Activated T-cell treated with anti-CD3 and anti-CD28 coated beads, Interleukin-2, amount 50 U/mL, for 72 hours (primary cell): ENCODE measurements at places on chromosomes 13 and 19.

- DNase-seq, result no peak
Observed at GRCh38 chr13:93714171-93714570, 487.6 kb downstream of the GPC6 start.

DNA sequence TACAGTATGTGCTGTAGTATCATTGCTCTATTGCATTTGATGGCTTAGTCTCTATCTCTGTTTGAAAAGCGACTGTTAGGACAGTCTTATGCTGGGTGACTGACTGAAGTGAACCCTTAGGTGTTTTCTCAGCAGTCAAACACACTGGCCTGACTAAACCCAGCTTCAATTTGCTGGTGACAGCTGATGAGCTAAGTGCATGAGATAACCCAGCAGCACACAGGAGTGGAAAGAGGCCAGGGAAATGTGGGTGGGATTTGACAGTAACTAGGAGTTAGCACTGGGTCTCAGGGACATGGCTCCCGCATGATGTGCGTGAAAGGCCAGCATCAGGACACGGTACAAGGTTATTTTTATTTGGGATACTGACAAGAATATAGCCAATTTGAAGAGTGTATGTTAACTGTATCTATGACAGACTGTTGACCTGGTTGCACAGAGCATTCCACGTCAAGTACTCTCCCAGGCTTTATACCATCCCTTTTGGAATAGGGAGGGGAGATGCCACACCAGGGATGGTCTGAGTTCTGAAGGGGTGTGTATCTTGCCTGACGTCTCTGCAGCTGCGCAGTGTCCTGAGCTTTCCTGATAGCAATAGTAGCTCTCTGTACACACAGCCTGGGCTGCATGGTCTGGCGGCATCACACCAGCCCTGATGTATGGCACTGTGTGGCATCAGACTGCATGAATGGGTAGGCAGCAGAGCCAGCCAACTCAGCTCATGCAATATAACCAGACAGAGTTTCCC lies 144.8 kb downstream of the FLT1 start:
- no peak for DNase-seq

DNA sequence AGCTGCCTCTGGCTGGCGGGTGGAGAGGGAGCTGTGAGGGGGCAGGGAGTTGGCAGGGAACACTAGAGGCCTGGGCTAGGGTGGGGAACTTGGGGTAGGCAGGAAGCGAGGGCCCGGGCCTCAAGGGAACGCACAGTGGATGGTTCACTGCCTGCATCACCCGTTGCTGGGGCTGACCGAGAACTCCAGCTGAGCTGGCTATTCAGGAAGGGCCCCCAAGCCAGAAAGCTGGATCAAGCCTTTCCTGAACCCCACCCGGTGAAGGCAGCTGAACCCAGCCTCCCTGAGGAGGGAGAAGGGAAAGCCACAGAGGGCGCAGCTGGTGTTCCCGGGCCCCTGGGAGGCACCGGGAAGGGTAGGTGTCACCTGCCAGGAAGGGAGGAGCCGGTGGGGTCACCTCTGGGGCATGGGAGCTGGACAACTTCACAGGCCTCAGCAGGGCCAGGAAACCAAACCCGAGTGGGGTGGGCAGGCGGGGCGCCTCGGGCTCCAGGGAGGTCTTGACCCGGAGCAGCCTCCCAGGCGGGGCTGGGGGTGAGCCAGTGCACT lies 13.9 kb downstream of the PALM start:
- DNase-seq, result no peak

GRCh38 chr19:4053423-4054324 lies 13.0 kb downstream of the ZBTB7A start:
- DNase-seq, result no peak

- DNase-seq, result no peak
Observed at GRCh38 chr13:27696731-27697130, 75.0 kb downstream of the POLR1D start.

DNA sequence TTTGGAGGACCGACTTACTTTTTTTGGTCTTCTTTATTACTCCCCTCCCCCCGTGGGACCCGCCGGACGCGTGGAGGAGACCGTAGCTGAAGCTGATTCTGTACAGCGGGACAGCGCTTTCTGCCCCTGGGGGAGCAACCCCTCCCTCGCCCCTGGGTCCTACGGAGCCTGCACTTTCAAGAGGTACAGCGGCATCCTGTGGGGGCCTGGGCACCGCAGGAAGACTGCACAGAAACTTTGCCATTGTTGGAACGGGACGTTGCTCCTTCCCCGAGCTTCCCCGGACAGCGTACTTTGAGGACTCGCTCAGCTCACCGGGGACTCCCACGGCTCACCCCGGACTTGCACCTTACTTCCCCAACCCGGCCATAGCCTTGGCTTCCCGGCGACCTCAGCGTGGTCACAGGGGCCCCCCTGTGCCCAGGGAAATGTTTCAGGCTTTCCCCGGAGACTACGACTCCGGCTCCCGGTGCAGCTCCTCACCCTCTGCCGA lies 409 bp downstream of the FOSB start:
- peak; percentile 42 for DNase-seq

DNA sequence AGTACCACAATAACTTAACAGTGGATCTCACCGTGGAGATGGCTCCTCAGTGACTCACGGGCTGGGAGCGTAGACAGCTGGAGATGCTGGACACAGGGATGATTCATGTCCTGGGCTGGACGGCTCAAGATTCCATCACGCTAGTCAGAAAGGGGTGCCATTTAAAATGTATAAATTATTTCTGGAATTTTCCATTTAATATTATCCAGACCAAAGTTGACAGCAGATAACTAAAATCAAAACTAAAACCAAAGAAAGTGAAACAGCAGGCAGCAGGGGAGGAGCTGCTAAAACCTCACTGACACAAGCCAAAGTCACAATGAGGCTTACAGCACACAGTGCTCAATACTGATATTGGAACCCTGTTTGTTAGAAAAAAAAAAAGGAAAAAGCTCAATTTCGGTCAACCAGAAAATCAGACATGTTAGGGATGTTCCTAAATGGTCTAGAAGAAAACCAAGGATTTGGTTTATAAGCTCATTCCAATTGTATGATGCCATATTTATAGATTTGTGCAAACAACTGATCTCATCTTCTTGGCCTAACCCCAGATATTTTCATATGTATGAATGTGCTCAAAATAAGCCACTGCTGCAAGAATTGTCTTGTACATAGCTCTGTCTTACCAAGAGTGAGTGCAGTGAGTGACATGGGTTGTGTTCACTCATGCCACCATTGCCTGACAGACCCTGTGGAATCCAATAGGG lies 111.8 kb downstream of the SACS start:
- peak; percentile 15 for DNase-seq

- DNase-seq, result peak; percentile 38
Observed at GRCh38 chr13:45333977-45334922, 6.7 kb downstream of the TPT1 start.

- DNase-seq, result no peak
Observed at GRCh38 chr13:51823863-51824262, 19.9 kb upstream of the DHRS12 start.

- no peak for DNase-seq
Observed at GRCh38 chr13:71967990-71968389, 101.0 kb upstream of the DACH1 start.

- DNase-seq, result no peak
Observed at GRCh38 chr19:31718898-31719297, 369.7 kb upstream of the TSHZ3 start.

DNA sequence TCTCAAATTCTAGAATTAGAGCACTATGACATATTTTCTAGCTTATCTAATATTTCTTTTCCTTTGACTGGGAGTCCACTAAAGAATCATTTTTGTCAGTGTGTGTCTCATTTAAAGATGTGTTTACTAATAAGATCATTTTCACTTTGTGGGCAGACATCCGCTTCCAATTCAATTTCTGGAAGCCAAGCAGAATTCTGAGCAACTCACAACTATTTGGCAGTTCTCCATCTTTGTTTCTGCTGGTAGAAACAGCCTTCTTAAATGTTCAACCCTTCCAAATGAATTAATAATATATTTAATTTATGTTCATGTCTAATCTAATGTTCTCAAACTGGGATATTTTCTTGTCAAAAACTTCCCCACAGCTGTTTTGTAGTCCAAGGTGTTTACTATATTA lies 411.8 kb downstream of the KCTD12 start:
- DNase-seq, result no peak

GRCh38 chr13:79401259-79402070 lies 4.6 kb downstream of the RBM26 start:
- DNase-seq, result no peak

GRCh38 chr19:17180997-17181702 lies 34.0 kb upstream of the USE1 start:
- DNase-seq, result no peak

GRCh38 chr19:44955505-44956439 lies 592 bp downstream of the CLPTM1 start:
- no peak for DNase-seq

GRCh38 chr19:5691822-5692722 lies 2.0 kb downstream of the RPL36 start:
- peak; percentile 31 for DNase-seq

GRCh38 chr19:39696387-39696786 lies 7.9 kb upstream of the LGALS14 start:
- no peak for DNase-seq

GRCh38 chr13:102947745-102948405 lies 102.0 kb downstream of the ERCC5 start:
- no peak for DNase-seq

GRCh38 chr19:28377077-28377476 lies 835.9 kb downstream of the UQCRFS1 start:
- no peak for DNase-seq

- DNase-seq, result peak; percentile 78
Observed at GRCh38 chr19:51327066-51328001, 14.6 kb downstream of the VSIG10L start.

DNA sequence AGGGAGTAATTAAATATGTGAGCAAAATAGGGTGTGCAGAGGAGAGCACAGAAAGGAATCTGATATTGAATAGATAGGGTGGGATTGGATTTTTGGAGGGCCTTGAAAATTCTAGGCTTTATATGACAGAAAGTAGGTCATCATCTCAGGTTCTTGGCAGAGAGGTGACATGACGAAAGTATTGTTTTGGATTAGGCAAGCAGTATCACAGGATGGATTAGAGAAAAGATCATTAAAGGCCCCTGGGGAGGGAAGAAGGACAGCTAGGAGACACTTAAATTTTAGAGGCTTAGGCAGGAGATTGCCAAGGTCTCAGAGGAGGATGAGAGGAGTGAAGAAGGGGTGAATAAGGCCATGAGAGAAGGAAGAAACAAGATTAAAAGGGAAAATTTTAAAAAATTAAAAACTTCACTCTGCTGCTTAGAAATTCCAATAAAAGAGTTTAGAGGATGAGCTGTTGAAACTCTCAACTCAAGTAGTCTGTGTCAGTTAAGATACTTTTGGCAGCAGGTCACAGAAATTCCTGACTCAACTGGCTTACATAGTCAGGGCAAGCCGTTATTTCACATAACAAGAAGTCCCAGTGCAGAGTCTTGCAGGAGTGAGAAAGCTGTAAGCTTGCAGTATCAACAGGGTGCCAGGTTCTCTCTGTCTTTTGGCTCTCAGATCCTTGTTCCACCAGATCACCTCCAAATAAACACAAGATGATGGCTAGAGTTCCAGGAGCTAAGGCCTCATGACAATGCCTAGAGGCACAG lies 8.8 kb downstream of the GPC6 start:
- DNase-seq, result no peak

- DNase-seq, result no peak
Observed at GRCh38 chr19:58357481-58358145, 4.3 kb upstream of the A1BG start.
